ENCODE measurements at places on chromosomes 4 and X. TPM values are rescaled to one million over a fixed set of nuclear protein-coding genes. Genes with fewer than 3 reads are reported as not detected.

DNA sequence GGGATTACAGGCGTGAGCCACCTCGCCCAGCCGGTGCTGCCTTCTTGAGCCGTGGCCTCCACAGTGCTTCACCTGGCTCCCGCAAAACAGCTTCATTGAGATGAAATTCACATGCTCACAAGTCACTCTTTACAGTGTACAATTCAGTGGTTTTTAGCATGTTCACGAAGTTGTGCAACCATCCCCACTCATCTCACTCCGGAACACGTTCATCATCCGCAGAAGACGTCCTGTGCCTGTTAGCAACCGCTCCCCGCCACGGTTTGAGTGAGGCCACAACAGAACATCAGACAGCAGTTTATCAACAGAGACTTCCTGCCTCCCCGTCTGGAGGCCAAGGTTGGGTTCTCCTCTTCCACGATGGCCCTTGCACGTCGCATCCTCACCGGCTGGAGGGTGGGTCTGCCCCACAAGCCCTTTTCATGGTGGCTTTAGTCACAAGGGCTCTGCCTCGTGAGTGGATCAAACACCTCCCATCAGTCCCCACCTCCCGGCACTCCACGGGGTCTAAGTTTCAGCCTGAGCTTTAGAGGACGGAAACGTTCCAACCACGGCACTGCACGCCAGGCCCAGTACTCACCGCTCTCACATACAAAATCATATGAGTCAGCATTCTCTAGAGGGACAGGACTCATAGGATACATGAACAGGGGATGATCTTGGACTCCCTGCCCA is 29.6 kb upstream of the SPON2 start:
- H3K27ac ChIP-seq, result peak overlapping the region; percentile 98
- peaks cover 51% of the 10 kb centered on the region for H3K27me3 ChIP-seq
- H3K36me3 ChIP-seq, result peaks cover 15% of the 10 kb centered on the region
- H3K4me1 ChIP-seq, result peaks cover 75% of the 10 kb centered on the region
- peak; percentile 99 for DNase-seq
- H3K4me3 ChIP-seq, result peak overlapping the region; percentile 95

DNA sequence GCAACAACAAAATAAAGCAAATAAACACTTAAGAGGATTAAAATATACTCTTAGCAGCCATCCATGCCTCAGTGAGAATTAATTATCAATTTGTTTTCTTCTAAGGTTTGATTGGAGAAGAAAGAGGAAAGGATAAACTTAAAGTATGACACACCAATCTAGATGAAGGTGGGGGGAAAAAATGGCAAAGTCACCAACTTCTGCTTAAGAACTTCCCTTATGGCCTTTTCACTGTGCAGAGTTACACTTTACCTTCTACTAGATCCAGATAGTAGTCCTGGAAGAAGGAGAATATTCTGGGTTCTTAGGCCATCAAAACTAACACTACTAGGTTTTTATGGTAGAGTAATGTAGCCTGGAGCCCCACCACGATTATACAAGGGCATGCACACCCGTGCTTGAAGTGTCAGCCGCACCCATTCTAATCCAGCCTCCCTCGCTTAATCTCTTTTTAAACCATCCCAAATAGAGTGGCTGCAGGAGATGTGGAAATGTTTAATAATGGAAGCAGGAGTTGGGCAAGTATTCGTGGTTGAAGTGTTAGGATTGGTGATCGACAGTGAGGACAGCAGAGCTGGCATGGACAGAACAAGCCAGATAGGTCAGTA is 14.1 kb downstream of the ENPEP start:
- no peak for DNase-seq
- H3K4me1 ChIP-seq, result no peaks in the 10 kb centered on the region
- no peaks in the 10 kb centered on the region for H3K36me3 ChIP-seq
- no peak overlapping the region for H3K4me3 ChIP-seq

DNA sequence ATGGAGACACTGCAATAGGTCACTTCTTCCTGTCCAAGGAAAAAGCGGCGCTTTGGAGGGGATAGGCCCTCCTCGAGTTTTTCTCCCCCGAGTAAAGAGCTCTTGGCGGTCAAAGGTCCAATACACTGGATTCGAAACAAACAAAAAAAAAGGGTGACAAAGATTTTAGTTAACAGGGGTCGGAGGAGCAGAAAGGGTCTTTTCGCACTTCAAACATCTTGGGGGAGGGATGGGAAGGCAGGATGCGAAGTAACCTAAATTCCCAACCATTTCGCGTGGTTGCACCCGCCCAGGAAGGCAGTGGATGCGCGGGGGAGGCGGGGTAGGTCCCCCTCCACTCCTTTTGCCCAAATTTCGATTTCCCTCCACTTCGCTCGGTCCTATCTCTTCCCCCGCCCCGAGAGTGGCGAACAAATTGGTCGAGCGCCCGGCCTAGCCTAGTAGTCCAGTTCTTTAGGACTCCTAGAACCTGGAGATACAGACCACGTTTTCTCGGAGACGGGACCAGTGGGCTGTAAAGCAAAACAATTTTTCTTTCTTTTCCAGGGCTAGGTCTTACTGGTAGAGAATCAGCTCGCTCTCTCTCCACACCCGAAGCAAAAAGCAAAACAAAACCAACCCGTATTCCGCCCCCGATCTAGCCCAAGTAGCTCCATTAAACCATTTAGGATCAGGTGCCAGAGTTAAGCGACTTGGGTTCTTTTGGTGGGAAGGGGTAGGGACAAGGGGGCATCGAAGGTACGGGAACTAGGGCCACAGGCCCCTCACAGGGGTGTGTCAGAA is 2.0 kb upstream of the STAG2 start:
- peak; percentile 50 for DNase-seq
- peaks cover 29% of the 10 kb centered on the region for H3K27me3 ChIP-seq
- H3K4me1 ChIP-seq, result peaks cover 32% of the 10 kb centered on the region

DNA sequence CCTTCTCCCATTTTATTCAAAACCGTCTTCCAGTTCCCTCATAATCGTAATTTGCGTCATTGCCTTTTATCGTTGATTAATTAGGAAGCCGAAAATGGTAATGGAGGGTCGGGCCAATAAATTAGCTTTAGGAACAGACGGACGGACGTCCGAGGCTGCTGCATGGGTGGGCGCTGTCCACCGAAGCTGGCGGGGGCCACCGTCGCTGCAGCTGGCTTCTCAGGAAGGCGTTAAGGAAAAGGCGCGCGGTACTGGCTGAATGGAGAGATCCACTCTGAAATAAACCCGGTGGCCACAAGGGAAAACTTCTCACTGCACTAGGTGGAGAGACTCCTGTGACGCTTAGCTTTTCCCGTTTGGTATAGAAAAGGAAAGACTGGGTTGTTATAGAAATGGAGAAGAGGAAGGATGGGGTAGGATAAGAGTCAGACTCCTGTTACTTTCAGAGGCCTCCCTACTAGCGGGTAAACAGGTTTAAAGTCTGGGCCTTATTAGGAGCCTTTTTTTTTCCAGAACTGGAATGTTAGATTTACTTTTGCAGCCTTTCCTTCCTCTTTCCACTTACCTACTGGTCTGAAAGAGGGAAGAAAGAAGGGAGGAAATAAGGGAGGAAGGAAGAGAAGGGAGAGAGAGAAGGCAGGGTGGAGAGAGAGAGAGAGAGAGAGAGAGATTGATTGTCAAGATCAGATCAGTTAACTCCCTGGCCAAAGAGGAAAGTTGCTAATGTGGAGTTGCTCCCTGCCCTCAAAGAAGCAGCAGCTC is 11.3 kb upstream of the PRDM8 start:
- peak overlapping the region; percentile 93 for H3K4me3 ChIP-seq
- H3K27me3 ChIP-seq, result peaks cover 5% of the 10 kb centered on the region
- no peak for DNase-seq

GRCh38 chr4:5780831-5781480 is 70.0 kb downstream of the EVC start:
- H3K27ac ChIP-seq, result no peak overlapping the region
- no peaks in the 10 kb centered on the region for H3K4me1 ChIP-seq
- DNase-seq, result no peak
- H3K27me3 ChIP-seq, result peaks cover 8% of the 10 kb centered on the region
- no peak overlapping the region for H3K4me3 ChIP-seq

DNA sequence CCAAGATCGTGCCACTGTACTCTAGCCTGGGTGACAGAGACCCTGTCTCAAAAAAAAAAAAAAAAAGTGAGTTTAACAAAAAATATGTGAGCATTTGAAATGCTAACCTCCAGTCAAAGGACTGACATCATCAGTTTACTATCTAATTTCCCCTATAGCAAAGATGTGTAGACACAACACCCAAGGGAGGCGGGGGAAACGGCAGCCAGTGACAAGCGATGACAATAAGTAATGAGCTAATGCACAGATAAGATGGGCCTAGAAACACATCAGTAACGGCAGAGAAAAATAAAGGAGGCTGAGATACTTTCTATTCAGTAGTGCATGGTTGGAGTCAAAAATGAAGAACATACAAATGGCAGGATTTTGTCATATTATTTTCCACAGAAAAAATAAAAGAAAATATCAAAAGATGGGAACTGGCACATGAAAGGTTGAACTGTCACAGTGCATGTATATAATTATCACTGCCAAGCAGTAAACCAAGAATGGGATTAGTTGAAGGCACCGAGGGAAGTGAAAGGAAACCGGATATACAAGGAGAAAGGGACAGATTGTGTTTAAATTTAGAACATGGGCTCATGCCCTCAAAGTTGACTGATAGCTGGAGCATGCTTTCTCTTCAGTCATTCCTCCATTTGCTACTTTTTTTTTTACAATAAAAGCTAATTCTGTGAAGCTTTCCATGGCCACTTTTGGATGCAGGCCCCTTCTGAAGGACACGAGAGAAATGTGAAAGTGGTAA is 41.8 kb downstream of the IGFBP7 start:
- H3K4me1 ChIP-seq, result peaks cover 58% of the 10 kb centered on the region
- no peak for DNase-seq
- no peak overlapping the region for H3K27ac ChIP-seq
- H3K27me3 ChIP-seq, result no peaks in the 10 kb centered on the region

DNA sequence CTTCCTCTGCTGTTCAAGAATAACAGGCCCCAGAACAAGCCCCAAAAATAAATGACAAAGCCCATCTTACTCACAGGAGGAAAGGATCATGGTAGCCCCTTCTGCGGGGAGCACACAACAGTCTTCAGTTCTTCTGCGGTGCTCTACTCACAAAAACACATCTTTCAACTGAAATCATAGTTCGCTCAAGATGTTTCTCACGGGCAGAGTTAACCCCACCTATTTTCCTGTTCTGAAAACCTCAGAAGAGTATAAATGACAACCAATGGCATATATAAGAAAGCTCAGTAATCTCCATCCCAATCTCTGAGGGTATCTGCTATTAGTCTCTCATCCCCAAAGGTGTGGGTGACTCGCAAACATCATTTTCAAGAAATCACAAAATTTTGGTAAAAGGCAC is at the start of gene TXK:
TSS of gene TXK (minus strand) at position 170 of the 400 bp plus-strand sequence. CDS start at position 90, 80 bp downstream.
- peak within 1 kb of the TSS; percentile 95 for H3K4me3 ChIP-seq
- DNase-seq, result no peak
- H3K36me3 ChIP-seq, result peaks cover 12% of the 10 kb centered on the region
- peaks cover 55% of the 10 kb centered on the region for H3K4me1 ChIP-seq

DNA sequence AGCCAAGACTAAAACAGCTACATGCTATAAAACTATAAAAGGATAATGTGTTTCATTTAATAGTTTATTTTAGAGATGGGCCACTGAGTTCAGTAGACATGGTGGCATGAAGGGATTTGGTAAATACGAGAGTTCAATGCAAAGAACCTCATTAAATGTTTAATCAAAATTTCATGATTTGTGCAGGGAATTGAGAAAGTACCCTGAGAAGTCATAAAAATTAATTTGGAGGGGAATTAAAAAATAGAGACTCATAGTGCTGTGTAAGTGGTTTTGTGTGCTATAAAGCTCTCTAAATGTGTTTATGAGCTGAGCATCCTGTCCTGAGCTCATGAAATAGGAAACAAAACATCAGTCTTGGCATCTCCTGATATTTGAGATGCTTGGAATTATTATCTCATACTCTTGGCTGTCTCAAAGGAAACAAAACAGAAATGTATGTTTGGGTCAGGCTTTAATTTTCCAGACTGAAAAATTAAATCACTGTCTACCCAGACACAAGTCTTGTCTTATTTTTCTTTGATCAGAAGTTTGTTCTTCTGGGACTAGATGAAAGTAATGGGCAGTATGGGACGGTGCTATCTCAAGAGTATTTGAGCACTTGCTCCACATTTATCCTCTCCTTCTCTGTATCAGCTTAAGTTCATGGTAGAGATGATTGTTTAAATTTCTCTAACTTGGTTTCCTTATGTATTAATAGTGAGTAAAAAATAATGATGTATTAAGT is 38.0 kb upstream of the EMCN start:
- peaks cover 4% of the 10 kb centered on the region for H3K27me3 ChIP-seq
- H3K36me3 ChIP-seq, result peaks cover 7% of the 10 kb centered on the region
- H3K4me1 ChIP-seq, result no peaks in the 10 kb centered on the region
- H3K27ac ChIP-seq, result no peak overlapping the region

DNA sequence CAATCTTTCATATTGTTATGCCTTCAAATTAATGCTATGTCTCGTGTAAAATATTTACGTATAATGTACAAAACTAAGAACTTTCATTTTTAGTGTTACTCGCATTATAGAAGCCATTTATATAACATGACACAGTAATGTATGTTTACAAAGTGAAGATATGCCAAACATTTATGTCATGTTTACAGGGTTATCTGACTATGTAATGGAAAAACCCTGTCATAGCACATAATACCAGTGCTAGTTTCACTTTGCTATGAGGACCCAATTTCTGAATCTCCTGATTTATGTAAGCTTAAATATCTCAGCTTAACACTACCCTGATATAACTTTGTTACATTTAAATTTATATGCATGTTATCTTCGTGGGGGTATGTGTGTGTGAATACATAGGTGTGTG is 233.1 kb downstream of the FAT4 start:
- no peak overlapping the region for H3K27ac ChIP-seq
- no peak for DNase-seq
- no peaks in the 10 kb centered on the region for H3K4me1 ChIP-seq
- no peak overlapping the region for H3K4me3 ChIP-seq
- no peaks in the 10 kb centered on the region for H3K27me3 ChIP-seq

- DNase-seq, result no peak
- H3K4me1 ChIP-seq, result no peaks in the 10 kb centered on the region
- no peak overlapping the region for H3K4me3 ChIP-seq
- H3K36me3 ChIP-seq, result no peaks in the 10 kb centered on the region
- peaks cover 1% of the 10 kb centered on the region for H3K27me3 ChIP-seq
- no peak overlapping the region for H3K27ac ChIP-seq
Measured at GRCh38 chrX:138191998-138192397, 519.5 kb downstream of the FGF13 start.

DNA sequence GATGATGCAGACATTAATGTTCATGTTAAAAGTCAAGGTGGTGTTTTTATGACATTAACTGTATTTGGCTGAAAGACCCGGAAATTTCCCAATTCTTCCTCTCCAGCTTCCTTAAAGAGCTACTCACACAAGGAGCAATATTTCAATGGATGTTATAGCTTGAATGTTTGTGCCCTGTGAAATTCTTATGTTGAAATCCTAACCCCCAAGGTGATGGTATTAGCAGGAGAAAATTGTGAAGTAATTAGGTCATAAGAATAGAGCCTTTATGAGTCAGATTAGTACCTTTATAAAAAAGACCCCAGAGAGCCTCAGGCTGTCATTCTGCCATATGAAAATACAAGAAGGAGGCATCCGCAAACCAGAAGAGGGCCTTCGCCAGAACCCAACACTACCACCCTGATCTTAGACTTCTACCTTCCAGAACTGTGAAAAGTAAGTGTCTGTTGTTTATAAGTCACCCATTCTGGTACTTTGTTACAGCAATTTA is 3.6 kb downstream of the TLR1 start:
- DNase-seq, result no peak
- H3K27me3 ChIP-seq, result no peaks in the 10 kb centered on the region
- H3K27ac ChIP-seq, result no peak overlapping the region
- H3K4me3 ChIP-seq, result no peak overlapping the region
- H3K36me3 ChIP-seq, result peaks cover 57% of the 10 kb centered on the region

GRCh38 chr4:121827853-121828252 is 4.2 kb upstream of the CCNA2 start:
- peaks cover 6% of the 10 kb centered on the region for H3K27me3 ChIP-seq
- H3K27ac ChIP-seq, result no peak overlapping the region
- H3K4me3 ChIP-seq, result no peak overlapping the region
- H3K36me3 ChIP-seq, result peaks cover 6% of the 10 kb centered on the region
- H3K4me1 ChIP-seq, result peaks cover 11% of the 10 kb centered on the region
- no peak for DNase-seq

The GPR34 gene
- not detected for polyA plus RNA-seq

The TEX11 gene
- polyA plus RNA-seq, result not detected

The FOXR2 gene
- polyA plus RNA-seq, result not detected
